Right lung (tissue), 10 donors: ENCODE measurements at places on chromosomes 5 and 9.

GRCh38 chr5:139658928-139659667 lies 10.9 kb downstream of the CXXC5 start:
- DNase-seq, result no peak

DNA sequence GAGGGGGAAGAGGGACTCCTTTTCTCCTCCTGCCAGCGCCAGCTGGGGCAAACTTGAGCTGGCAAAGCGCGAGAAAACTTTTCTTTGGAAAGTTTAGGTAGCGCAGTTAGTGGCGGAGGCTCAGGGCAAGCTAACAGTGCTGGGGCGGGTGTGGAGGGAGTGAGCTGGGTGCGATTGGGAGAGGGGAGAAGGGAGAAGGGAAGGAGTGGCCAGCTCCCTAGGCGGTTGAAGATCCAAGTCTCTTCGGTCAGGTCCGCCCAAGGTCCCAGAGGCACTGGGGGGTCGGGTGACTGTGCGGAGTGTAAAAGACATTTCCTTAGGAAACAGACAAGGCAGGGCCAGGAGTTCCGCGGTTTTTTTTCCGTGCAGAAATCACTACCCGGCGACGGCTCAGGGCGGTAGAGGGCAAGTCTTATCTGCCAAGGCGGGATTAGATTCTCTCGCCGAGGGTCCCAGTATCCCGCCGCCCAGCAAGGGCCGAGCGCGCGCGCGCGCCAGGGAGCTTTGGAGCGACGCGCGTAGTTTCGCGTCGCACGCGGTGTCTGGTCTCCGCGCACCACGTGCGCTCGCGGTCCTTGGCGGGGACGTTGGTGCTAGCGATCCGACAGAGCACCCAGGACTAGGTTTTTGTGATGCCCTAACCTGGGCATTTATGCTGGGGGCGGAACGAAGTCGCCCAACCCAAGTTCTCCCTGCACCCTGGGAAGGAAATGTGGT lies 33.6 kb upstream of the NFIB start:
- DNase-seq, result peak; percentile 82

DNA sequence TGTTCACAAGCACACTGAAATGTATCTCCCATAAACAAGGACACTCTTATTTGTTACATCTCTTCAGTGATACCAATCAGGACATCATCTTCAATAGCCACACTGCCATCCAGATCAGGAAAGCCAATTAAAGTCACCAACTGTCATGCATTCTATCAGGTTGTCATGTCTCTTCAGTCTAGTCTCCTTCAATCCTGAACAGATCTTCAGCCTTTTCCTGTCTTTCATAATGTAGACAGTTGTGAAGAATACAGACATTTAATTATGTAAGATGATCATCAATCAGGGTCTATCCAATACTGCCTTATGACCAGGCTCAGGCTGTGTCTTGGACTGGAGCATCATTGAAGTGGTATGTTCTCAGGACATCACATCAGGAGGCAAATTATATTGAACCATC lies 419.8 kb upstream of the SMC2 start:
- no peak for DNase-seq

GRCh38 chr5:35320029-35320428 lies 89.7 kb upstream of the PRLR start:
- no peak for DNase-seq

DNA sequence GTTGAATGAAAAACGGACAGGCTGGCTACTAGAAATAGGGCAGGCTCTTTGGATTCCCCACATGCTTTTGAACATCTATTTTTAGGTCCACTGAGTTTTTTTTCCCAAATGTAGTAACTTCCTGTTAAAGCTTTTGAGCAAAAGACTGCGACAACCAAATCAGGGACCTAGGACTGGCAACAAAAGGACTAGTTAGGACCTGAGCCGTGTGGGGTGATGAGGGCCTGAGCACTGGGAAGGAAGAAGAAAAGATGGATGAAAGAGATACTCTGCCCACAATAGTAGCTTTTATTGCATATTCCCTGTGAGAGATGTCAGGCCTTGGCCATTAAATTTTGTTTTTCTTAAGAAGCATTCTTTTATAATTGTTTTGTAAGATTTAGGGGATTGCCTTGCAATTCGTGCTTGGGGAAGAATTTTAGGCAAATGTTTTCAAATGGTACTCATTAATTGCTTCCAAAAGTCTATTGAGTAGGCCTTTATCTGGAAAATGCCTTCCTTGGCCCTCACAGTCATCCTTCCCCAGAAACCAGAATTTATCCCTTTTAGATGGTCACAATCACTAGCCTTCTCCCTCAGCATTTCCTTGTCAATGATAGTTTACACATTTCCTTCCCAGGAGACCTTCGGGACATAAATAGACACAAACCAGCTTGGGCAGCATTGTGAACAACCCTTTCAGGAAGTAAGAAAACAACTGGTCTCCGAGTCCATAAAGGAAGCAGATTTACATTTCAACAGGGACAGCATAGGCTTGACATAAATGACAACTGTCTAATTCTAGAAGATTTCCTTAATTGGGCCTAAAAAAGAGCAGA lies 166.5 kb downstream of the RMI1 start:
- no peak for DNase-seq

GRCh38 chr5:139747583-139748504 lies 47.8 kb upstream of the PSD2 start:
- no peak for DNase-seq

- DNase-seq, result no peak
Measured at GRCh38 chr9:114592356-114592755, 4.8 kb downstream of the ATP6V1G1 start.

DNA sequence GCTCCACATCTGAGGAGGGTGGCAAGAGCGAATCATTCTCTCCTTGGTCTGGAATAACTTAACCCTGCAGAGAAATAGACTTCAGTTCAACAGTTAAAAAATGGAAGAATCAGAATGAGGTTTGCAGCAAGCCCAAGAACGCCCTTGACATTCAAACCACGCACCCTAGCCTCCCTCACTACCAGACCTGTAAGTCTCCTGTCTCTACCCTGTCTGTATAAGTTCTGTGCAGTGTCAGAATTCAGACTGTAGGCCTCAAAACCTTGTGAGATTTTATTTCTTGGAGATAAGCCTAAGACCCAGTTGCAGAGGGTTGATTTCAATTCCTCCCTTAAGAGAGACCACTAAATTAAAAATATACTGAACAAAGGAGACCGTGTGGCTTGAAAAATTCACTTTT lies 35.8 kb upstream of the PLPP1 start:
- no peak for DNase-seq

DNA sequence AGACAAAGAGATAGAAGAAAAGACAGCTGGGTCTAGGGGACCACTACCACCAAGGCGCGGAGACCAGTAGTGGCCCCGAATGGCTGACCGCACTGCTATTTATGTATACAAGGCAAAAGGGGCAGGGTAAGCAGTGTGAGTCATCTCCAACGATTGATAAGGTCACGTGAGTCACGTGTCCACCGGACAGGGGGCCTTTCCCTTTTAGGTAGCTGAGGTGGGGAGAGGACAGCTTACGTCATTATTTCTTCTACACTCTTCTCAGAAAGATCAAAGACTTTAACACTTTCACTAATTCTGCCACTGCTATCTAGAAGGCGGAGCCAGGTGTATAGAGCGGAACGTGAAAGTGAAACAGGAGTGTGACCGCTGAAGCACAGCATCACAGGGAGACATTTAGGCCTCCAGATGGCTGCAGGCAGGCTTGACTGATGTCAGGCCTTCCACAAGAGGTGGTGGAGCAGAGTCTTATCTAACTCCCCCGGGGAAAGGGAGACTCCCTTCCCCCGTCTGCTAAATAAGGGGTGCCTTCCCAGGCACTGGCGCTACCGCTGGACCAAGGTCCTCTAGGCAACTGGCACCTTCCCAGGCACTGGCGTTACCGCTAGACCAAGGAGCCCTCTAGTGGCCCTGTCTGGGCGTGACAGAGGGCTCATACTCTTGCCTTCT lies 6.1 kb upstream of the PRR16 start:
- no peak for DNase-seq

- no peak for DNase-seq
Measured at GRCh38 chr9:15426019-15426418, 3.3 kb downstream of the SNAPC3 start.

- DNase-seq, result peak; percentile 55
Measured at GRCh38 chr5:125411071-125411743, 664.8 kb upstream of the ZNF608 start.

DNA sequence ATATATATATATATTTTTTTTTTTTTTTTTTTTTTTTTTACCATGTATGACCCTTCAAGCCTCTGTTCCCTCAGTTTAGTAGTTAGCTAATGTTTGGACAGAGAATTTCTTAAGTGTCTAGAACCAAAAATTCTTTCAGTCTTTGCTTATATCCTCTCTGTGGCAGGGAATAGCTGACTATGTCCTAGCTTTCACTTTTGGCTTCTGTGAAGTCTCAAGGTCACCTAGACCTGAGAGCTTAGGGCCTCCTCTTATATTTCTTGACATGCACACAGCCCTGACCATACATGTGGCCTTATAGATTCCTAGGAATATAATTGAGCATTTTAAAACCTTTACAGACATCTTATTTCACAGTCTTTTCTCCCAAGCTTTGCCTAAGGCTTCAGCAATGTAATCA lies 930.8 kb upstream of the CDH9 start:
- no peak for DNase-seq

DNA sequence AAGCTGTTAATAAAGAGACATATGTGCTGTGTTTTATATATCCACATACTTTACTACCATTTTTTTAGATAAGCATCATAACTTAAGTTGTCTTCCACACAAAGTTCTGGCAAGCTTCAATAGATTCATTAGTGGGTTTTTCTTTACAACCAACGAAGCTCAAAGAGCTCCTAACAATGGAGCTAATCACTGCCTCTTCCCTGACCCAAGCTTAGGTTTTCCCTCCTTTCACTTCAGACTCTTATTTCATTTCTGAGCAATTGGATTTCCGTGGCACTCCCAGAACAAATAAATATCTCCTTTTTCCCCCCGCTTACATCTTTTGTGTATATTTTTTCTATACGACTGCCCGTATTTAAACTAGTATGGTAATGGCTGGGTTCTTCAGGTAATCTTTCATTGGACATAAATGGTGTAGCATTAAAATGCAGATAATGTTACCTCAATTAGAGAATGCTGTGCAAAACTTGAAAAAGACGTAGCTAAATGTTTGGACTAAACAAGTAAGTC lies 275.5 kb upstream of the TMEM161B start:
- no peak for DNase-seq

- peak; percentile 33 for DNase-seq
Measured at GRCh38 chr5:39283231-39283818, 64.0 kb upstream of the FYB1 start.

DNA sequence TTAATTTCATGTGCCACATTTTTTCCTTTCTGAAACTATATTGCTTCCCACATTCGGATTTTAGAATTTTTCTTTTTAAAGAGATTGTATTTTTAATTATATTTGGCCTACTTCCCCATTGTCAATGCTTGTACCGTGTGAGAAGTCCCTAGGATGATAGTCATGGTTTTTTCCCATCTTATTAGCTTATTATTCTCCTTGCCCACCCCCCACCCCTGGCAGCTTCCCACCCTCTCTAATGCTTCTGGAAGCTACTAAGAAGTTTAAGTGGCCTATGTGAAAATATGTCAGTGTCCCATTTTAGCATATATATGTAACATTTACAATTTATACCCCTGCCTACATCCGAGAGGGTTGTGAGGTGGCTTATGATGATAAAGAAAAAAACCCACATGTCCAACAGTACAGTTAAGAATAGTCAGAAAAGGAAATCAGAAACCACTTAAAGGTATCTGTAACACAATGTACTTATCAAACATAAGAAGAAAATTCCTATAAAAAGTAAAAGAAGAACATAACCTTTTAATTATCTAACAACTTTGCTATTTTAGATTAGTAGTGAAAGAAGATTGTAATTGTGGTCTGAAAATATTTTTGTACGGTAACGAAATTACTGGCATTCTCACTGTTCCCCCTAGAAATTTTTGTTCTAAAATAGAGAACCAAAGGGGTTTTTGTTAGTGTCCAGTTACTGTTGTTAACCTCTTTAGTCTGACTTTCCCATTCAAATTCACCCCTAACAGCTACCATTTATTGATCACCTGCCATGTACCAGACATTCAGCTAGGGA lies 62.1 kb downstream of the SLC44A1 start:
- DNase-seq, result no peak

GRCh38 chr9:18766989-18767550 lies 265.9 kb downstream of the SAXO1 start:
- no peak for DNase-seq

DNA sequence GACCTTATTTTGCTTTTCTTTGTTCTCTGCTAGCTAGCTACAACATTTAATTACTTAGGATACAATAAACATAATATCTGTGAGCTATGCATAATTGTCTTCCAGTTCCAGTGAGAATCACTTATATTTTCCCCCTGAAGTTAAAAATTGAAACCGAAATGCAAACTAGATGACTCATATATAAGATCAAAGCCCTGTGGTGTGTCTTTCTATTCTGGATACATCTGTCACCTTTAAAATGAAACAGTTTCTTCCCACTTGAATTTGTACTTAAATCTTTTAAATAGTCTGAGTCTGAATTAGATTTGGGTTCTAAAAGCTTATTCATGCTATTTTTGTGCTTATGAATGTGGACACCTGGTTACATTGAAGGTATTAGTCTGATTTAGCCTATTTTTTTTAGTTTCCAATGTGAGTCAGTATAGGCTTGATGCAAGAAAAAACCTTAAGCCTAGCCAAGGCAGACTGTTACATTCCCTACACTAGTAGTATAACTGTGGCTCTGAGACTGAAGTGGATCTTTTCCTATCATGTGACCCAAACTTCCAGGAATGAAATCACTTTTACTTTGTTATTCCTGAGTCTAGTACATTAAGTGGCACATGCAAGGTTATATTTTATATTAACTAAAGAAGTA lies 703.5 kb upstream of the RGMB start:
- no peak for DNase-seq

DNA sequence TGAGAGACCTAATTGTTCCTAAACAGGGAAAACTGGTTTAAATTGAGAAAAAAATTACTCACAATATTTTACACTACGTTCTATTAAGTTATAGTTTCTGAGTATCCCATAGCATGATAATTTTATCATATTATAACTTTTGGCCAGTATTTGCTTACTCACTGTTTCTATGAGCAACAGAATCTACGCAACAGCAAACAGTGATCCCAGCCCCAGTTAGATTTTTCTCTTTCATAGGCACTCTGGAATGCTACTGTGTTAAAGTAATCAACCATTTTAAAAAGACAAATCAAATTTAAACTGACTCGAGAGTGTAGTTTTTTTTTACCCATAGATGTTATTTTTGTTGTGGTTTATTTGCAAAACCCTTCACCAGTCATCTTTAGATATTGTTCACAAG lies 107.2 kb downstream of the XRCC4 start:
- no peak for DNase-seq

DNA sequence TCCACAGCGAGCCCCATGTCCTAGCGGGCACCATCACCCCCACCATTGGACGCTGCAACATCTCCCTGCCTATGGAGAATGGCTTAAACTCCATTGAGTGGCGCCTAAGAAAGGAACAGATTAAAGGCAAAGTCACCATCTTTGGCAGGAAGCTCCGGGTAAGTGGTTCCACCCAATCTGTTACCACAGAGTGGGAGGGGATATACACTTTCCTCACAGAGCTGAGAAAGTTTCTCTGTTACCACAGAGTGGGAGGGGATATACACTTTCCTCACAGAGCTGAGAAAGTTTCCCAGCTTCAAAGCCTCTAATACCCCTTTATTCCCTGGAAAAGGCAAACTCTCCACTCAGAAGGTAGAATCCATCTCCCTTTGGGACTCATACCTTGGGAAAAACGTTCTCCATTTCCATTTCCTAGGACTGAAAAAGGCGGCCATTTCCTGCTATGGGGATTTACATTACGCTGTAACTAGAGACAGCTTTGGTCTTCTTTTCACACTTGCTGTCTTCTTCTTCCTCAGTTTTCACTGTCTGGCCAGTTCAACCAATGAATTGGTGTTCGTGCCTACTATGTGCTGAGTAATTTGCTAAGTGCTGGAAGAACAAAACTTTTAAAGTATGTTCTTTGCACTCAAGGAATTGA lies 63.4 kb upstream of the WWC1 start:
- no peak for DNase-seq

GRCh38 chr5:110021251-110021650 lies 331.5 kb downstream of the MAN2A1 start:
- no peak for DNase-seq
